Activated T-cell treated with anti-CD3 and anti-CD28 coated beads for 1 hour (primary cell): ENCODE measurements at places on chromosomes 4 and X.

DNA sequence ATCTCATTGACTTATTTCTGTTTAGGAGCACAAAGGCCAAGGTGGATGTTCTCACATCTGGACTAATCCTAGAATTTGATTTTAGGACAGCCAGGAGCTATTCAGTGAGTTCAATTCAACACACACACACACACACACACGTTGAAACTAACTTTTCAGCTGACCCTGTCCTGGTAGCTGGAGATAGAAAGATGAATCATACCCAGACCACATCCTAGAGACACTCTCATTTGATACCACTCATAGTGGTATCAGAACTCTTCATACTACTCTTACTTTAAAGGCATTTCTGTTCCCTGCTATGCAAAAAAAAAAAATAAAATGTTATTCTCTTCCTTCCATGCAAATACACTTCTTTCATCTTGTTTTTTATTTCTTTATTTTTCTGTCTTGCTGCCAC is 36.7 kb downstream of the KLF8 start:
- DNase-seq: no peak

DNA sequence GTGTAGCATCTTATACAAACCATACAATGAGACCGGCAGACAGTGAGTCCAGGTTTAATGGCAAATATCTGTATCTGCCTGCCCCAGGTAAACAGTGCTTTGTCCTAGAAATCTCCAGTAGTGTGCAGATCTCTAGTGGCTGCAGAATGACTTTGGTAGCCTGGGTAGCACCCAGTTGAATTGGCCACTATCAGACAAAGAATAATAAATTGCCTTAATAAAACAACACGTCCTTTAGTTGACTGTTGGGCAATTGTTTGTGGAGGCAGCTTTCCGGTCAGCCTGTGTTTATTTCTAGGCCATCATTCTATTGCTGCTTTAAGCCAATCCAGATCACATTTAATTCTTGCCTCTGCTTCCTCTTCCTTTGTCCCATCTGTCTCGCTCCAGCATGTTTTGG is 52.5 kb downstream of the SNX25 start:
- DNase-seq: no peak

GRCh38 chr4:188053302-188053701 is 56.1 kb downstream of the TRIML2 start:
- DNase-seq: no peak

GRCh38 chr4:16582526-16582925 is 315.9 kb downstream of the LDB2 start:
- no peak for DNase-seq

DNA sequence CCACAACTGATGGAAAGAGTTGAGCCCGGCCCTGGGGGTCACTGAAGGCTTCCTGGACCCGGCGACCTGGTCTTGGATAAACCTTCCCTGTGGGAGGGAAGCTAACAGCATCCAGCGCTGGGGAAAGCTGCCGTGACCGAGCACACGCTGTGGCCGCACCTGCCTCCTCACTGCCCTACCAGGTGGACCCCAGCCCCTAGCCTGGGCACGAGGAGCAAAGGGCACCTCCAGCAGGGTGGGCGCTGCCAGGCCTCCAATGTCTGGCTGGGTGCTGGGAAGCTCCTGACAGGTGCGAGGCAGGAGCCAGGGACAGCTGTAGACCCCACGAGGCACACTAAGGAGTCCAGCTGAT is 7.9 kb downstream of the TADA2B start:
- DNase-seq: no peak

DNA sequence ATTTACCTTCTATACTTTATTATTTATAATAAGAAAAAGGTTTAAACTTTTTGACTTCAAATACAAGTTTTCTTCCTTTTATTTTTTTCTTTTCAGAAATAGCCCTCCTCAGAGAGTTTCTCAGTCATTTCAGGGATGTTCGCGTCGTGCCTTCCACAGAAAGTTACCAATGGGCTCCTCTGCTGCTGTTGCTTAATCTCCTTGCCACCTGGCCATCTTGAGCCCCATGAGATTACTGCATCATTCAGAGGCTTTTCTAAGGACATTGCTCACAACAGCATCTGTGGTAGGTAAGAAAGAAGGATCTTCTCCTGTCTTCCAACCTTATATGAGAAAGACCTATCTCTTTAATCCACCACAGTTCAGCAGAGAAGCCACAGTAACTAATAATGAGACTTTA is 1361.9 kb upstream of the ADGRL3 start:
- no peak for DNase-seq

GRCh38 chr4:114264877-114265291 is 285.4 kb upstream of the ARSJ start:
- no peak for DNase-seq

GRCh38 chr4:162232349-162232748 is 68.5 kb upstream of the FSTL5 start:
- DNase-seq: no peak

DNA sequence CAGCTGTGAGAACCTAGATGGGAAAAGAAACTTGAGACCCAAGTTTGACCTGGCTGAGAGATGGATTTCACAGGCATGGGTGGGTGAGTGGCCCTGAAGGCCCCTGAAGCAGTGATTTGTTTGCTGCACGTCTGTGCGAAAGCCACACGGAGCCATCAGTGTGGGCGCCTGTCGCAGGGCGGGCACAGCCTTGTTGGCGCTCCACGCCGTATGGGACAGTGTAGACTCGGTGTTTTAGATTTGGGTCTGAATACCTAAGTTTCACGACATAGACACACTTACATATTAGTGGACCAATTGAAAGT is 21.9 kb upstream of the UVSSA start:
- DNase-seq: no peak

- DNase-seq: no peak
Measured at GRCh38 chr4:4418676-4419390, 31.9 kb downstream of the NSG1 start.

DNA sequence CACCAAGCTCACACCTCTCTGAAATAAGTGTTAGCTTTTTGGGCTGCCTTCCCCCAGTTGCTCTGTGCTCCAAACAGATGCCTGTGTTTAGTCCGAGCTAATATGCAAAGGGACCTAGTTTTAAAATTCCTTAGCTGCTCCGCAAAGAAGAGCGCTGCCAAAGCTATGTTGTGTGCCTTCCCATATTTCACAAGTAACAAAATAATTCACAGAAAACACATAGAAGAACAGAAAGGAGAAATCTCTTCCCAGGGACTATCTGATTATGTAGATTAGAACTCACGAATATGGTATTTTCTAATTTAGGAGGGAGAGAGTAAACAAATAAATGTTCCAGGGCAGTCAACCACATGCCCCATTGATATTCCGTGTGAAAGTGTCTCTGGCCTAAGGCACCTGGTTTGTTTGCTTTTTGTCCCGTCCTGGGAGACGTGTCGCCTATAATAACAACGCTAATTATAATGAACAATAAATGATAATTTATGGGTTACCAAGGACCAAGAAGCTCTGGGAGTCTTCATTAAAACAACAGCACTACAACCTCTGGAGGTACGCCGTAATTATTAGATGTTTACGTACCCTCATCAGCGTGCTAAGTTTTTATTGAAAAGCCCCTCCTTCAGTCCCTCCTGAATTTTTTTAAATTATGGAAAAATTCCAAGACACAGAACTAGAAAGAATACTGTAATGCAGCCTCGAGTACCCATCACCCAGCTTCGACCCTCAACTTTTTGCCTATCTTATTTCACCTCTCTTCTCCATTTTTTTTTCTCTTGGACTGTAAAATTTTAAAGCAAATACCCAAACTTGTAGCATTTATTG is 1.2 kb upstream of the CCNG2 start:
- DNase-seq: no peak

DNA sequence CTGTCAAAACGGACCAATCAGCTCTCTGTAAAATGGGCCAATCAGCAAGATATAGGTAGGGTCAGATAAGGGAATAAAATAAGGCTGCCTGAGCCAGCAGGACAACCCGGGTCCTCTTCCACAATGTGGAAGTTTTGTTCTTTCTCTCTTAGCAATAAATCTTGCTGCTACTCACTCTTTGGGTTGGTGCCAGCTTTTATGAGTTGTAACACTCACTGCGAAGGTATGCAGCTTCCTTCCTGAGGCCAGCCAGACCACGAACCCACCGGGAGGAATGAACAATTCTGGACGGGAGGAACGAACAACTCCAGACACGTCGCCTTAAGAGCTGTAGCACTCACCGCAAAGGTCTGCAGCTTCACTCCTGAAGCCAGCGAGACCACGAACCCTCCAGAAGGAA is 287.8 kb downstream of the RAPGEF2 start:
- no peak for DNase-seq

DNA sequence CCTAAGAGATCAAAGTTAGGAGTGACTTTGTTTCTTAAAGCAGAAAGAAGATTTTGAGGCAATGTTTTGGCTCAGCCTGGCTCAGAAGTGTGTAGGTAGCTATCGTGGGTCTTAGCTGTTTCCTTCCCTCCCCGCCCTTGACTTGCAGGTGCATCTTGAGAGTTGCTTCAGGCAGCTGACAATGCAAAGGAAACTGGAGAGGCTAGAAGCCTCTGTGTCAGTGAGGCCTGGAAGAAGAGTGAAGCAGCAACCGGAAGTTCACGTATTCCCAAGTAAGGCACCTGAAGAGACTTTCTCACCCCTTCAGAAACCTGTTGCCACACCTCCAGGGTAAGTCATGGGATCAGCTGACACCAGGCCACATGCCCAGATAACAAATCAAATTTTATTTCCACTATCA is 10.6 kb upstream of the XKRX start:
- no peak for DNase-seq

DNA sequence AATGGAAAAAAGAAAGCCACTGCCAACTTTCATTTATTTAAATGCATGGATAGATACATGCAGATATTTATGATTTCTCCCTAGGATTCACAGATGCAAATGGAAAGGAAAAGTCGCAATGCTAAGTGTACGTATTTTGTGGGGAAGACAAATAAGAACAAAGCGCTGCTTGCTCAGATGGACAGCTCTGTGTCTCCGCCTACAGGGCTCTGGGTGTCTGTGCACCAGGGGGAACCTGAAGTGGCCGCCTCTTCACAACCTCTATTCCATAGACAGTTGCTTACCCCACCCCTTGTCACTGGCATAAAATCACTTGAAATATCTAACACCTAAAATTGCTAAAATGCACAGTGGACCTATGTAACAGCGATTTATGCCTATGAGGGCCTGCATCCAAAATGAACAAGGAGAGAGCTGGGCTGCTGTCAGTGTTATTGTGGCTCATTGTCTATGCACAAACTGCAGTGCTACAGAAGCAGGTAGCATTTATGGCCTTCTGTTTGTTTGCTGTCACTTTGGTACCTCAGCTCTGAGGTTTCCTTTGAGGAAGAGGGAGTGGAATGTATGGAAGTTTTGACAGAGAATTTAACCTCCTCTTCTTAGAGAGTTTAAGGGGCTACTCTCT is 58.6 kb upstream of the PAGE1 start:
- DNase-seq: peak; percentile 12

DNA sequence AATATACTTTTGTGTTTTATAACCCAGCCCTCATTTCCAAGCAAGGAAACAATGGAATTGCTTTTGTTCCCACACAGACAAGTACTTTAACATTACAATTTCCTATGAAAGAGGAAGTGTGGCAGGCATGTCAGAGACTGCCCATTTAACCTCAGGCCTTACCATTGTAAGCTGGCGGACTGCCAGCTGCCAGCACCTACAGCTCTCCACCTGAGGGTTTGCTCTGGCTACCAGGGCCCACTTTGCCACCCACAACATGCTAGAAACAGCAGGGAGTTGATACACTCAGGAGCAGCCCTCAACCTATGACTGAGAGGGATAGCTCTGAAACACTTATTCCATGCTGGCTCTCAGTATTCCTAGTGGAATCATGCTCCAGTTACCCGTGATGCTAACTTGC is 152.3 kb upstream of the PRDX4 start:
- no peak for DNase-seq

- no peak for DNase-seq
Measured at GRCh38 chrX:40719218-40719617, 16.1 kb downstream of the MED14 start.

DNA sequence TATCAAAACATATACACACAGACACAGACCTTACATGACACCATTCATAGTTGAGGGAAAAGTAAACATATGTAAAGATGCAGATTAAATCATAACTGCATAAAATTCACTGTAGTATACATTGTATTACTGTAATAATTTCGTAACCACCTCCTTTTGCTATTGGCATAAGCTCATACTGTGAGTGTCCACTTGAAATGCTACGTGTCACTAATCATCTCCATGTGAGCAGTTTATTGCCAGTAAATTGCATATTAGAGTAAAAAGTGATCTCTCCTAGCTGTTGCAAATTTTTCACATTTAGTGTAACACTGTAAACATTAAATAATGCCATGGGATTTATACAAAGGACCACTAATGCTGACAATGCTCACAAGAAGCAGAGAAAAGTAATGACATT is 256.7 kb upstream of the GNPDA2 start:
- DNase-seq: no peak

- no peak for DNase-seq
Measured at GRCh38 chr4:4782969-4783368, 76.5 kb upstream of the MSX1 start.

GRCh38 chr4:128690011-128690410 is 119.5 kb upstream of the JADE1 start:
- DNase-seq: no peak

- DNase-seq: no peak
Measured at GRCh38 chr4:139647184-139647583, 18.4 kb upstream of the MGST2 start.

- no peak for DNase-seq
Measured at GRCh38 chrX:51459125-51459524, 37.3 kb downstream of the NUDT11 start.

- DNase-seq: no peak
Measured at GRCh38 chr4:8880851-8881250, 9.2 kb upstream of the HMX1 start.

DNA sequence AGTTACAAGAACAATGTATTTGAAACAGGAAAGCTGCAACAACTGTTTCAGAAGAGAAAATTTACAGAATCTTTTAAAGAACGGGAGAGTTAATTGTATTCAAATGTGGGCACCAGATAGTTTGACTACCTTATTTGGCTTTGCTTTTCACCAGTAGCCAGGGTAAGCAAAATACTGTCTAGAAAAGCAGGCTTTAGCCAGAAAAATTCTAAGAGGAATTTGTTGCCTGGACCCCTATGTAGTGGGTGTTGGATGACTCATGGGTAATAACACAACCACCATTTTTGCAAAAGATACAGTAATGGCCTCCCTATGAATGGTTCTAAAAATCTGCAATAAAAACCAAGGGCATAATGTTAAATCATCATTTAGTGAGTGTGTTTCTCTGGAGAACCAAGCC is 233.4 kb upstream of the ANXA3 start:
- no peak for DNase-seq

GRCh38 chr4:74167585-74167984 is 9.7 kb downstream of the MTHFD2L start:
- no peak for DNase-seq

DNA sequence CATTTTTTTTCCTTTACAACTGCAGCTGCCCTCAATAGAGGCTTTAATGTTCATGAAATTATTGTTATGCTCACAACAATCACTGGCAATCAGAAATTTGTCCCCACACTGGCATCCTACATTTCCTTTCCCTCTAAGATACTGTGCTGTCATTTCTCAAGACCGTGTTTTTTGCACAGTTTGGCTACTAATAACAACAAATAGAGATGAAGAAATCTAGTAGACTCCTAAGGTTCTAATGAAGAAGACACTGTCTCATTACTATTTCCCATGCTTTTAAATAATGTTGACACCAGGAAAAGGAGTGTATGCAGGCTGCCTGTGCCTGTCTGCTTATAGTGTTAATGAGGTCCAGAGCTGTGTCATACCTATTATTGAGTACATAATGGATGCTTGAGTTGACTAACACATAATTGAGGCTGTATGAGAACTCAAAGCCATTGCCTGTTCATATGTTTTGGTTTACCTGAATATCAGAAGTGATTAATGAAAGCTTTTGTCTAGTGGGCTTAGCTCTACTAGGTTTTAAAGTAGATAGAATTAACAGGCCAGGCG is 1.5 kb upstream of the EIF4E start:
- DNase-seq: no peak
